Skin of body (tissue), 3 donors: ENCODE measurements at places on chromosomes 7 and 10. TPM values are rescaled to one million over a fixed set of nuclear protein-coding genes. Genes with fewer than 3 reads are reported as not detected.

Gene PNLIPRP3
- total RNA-seq, result 5.8 TPM

Gene LOXL4
- total RNA-seq, result 5.0 TPM

Gene CYP2C8
- total RNA-seq, result 0.30 TPM

Gene MMD2
- not detected for total RNA-seq

Gene USP54
- total RNA-seq, result 34.8 TPM

Gene CCDC6
- total RNA-seq, result 36.9 TPM

Gene ALKBH4
- 7.1 TPM for total RNA-seq

Gene TRUB1
- total RNA-seq, result 21.1 TPM

Gene LIPM
- 17.1 TPM for total RNA-seq

Gene FAM20C
- total RNA-seq, result 11.8 TPM

Gene MPP7
- 15.9 TPM for total RNA-seq

Gene C10orf67
- total RNA-seq, result 0.30 TPM

Gene LRRD1
- 0.30 TPM for total RNA-seq

Gene GNB2
- total RNA-seq, result 69.4 TPM

Gene AKR1C2
- total RNA-seq, result 4.5 TPM

Gene DRGX
- total RNA-seq, result 0.20 TPM

Gene MKI67
- 15.4 TPM for total RNA-seq

Gene ACTR3C
- total RNA-seq, result 6.3 TPM

Gene RPP30
- total RNA-seq, result 45.2 TPM

Gene INHBA
- 6.5 TPM for total RNA-seq

Gene HHEX
- total RNA-seq, result 3.9 TPM

Gene MRC1
- total RNA-seq, result 35.5 TPM

Gene ST8SIA6
- 0.79 TPM for total RNA-seq

Gene PAX4
- total RNA-seq, result not detected

Gene SFTPA1
- not detected for total RNA-seq

Gene STEAP2
- total RNA-seq, result 14.6 TPM

Gene MMP21
- total RNA-seq, result 0.20 TPM

Gene PKD2L1
- not detected for total RNA-seq

Gene VWDE
- total RNA-seq, result 0.39 TPM

Gene PPP1R9A
- 15.0 TPM for total RNA-seq

Gene ANKRD30A
- total RNA-seq, result 0.30 TPM

Gene KIAA1549
- total RNA-seq, result 3.0 TPM

Gene AKR1B1
- total RNA-seq, result 25.1 TPM

Gene CTAGE4
- total RNA-seq, result 9.1 TPM

Gene PLEKHS1
- not detected for total RNA-seq

Gene PPP3CB
- total RNA-seq, result 61.3 TPM

Gene MMRN2
- total RNA-seq, result 20.4 TPM

Gene CPN1
- total RNA-seq, result not detected

Gene GTF2IRD2
- total RNA-seq, result 10.0 TPM

Gene ERVW-1
- 0.20 TPM for total RNA-seq

Gene ZNF789
- 13.3 TPM for total RNA-seq

Gene ZNF117
- 72.7 TPM for total RNA-seq

Gene PIK3CG
- 4.7 TPM for total RNA-seq

Gene ADRA2A
- total RNA-seq, result 2.0 TPM

Gene ENTPD1
- 26.0 TPM for total RNA-seq

Gene ASB10
- total RNA-seq, result 0.69 TPM

Gene TMEM60
- 11.0 TPM for total RNA-seq

Gene ZNF511
- total RNA-seq, result 12.2 TPM

Gene TAS2R39
- total RNA-seq, result not detected

Gene TMEM140
- 5.4 TPM for total RNA-seq

Gene LRGUK
- 1.4 TPM for total RNA-seq

Gene DLG5
- total RNA-seq, result 25.2 TPM

Gene MLXIPL
- 22.3 TPM for total RNA-seq

Gene POLR2J2
- 3.6 TPM for total RNA-seq

Gene SPDYE2
- not detected for total RNA-seq

Gene CALML5
- 133 TPM for total RNA-seq
